ENCODE measurements at places on chromosomes 12 and 14.

GRCh38 chr14:105148604-105149145 lies 19.9 kb downstream of the JAG2 start:
- DNase-seq: no peak

DNA sequence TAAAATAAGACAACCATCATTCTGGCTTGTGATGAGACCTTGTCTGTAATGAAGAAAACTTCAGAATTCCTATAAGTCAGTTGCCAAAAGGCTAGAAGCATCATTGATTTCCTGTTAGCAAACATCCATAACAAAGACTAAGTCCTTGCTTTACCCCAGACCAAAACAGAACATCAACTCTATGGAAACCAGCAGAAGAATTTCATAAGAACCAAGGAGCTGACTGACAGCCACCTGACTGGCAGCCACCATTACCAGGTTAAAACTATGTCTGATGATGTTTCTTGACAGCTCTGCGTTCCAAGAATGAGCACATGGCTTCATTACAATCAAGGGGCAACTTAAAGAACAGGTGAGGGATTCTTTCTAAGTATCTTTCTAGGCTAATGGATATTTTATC lies 29.3 kb downstream of the HECTD4 start:
- DNase-seq: no peak

DNA sequence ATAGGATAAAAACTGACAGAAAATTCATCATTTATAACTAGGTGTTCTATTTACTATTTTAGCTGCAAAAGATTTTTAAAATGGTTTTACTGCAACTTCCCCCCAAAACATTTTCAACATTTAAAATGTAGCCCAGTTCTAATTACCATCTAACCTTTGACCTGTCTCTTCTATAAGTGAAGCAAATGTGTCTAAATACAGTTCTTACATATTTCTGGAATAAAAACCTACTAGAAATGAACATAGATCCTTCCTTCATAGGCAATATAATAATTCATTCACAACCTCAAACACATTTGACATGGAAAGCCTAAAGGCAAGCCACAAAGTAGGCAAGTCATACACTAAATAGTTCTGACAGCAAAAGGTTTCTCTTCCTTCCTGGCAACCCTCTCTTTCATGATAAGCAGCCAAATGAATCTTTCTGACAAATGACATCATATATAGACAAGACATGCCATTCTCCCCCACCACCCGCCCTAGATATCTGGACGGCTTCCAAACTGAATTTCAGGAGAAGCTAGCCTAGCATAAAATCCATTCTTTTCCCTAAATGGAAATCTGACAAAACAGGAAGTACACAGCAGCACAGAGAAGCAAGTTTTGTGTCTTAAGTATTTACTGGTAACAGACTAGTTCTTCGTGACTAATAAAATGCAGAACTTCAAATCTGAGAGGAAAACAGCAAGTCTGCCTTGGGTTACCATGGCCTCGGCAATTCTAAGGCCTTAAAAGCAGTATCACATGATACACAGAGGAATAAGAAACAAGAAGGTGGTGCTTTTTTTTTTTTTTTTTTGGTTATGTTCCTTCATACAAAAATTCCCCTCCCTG lies 17.2 kb upstream of the ARID4A start:
- peak; percentile 95 for DNase-seq

GRCh38 chr14:36383767-36384431 lies 63.5 kb upstream of the MBIP start:
- no peak for DNase-seq

GRCh38 chr12:31362759-31363415 lies 36.9 kb upstream of the SINHCAF start:
- no peak for DNase-seq

DNA sequence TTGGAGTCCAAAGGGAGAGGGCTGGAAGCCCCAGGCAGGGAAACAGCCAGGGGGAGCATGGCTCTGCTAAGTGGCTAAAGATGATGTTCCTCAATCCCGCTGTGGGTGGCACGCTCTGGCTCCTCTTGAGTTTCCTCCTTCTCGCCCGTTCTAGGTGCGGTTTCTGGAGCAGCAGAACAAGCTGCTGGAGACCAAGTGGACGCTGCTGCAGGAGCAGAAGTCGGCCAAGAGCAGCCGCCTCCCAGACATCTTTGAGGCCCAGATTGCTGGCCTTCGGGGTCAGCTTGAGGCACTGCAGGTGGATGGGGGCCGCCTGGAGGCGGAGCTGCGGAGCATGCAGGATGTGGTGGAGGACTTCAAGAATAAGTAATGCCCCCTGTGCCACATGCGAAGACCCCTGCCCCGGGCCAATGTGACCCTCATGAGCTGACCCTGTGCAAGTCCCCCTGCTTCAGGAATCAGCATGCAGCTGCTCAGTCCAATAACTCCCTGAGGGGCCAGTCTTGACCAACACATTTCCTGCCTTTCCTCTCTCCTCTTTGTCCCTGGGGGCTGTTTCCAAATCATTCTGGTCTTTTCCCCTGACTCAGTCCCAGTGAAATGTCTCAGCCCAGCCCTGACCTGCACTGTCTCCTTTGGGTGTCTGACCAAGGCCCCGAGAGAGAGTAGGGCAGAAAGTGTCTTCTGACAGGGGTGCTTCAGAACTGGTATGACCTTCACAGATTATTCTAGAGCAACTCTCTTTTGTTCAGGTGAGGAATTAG lies 2.1 kb downstream of the KRT7 start:
- DNase-seq: no peak

DNA sequence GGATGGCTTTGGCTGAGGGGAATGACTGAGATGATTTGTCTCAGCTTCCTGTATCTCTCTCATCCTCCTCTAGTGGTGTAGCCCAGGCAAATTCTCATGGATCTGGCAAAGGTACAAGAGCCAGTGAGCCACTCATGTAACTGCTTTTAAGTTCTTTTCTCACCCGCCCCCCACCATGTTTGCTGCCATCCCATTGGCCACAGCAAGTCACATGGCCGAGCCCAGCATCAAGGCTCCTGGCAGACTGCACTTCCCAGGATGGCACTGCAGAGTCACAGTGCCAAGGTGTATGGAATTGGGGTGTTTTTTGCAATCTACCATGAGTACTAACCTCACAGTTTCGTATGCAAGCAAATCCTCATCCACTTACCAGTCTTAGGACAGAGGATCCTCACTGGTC lies 50.9 kb downstream of the CHST11 start:
- no peak for DNase-seq

- DNase-seq: no peak
Measured at GRCh38 chr12:21296751-21297406, 37.8 kb downstream of the SLCO1A2 start.

- no peak for DNase-seq
Measured at GRCh38 chr12:127287256-127287655, 979.7 kb upstream of the TMEM132C start.
